WERI-Rb-1 (cell line): ENCODE measurements at places on chromosomes 4 and X.

DNA sequence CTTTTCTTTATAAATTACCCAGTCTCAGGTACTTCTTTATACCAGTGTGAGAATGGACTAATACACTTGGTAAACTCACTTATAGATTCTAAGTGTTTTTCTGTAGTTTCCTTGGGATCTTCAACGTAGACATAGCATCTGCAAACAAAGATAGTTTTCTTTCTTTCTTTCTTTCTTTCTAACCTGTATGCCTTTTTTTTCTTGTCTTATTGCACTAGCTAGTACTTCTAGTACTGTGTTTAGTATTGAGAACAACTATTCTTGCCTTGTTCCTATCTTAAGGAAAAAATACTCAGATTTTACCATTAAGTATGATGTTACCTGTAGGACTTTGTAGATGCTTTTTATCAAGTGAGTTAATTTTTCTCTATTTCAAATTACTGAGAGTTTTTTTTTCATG is 102.2 kb downstream of the EDA start:
- no peak for DNase-seq

- DNase-seq: peak; percentile 34
Measured at GRCh38 chr4:97910005-97910404, 233.3 kb downstream of the STPG2 start.

DNA sequence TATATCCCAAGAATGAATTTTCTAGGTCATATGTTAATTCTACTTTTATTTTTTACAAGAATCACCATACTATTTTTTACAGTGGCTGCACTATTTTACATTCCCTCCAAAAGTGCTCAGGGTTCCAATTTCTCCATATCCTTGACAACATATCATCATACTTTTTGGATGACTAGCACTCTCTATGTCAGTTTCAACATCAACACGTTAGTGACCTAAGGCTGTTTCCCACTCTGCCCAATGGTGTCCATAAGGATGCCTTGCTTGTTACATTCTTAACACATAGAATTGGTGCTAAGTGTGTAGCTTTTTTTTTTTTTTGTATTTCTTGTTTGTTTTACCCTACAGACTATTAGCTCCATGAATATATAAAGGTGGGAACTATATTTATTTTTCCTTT is 175.4 kb downstream of the PCDH10 start:
- no peak for DNase-seq

- no peak for DNase-seq
Measured at GRCh38 chrX:149527705-149528104, 13.1 kb upstream of the EOLA1 start.

DNA sequence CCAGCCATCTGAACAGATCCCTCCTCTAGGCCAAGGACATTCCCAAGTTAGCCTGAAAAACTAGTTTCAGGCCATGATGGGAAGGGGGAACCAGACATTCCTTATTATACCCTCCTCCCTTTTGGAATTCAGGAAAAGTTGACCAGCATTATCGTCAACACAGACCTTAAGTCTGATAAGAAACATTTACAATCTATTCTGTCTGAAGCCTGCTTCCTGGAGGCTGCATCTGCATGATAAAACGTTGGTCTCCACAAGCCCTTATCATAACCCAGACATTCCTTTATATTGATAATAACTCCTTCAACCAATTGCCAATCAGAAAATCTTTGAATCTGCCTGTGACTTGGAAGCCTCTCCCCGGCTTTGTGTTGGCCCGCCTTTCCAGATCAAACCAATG is 44.3 kb downstream of the EFHC2 start:
- no peak for DNase-seq

DNA sequence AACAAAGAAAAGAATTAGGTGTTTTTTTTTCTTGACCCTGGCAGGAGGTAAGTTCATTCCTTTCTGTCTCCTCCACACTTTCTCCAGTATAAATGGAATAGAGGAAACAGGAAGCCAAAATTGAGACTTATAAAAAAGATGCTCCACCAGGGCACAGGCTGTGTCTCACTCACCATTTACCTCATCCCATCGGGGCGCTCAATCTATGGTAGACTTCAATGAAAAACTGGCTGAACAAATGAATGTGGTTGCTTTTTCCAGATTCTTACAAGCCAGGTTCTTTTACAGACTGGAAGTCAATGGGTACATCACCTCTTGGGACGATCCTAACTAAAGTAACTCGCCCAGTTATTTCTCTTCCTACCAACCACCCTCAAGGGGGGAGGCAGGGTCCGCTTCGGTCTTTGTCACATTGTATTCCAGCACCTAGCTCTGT is 685 bp downstream of the COMMD8 start:
- no peak for DNase-seq

DNA sequence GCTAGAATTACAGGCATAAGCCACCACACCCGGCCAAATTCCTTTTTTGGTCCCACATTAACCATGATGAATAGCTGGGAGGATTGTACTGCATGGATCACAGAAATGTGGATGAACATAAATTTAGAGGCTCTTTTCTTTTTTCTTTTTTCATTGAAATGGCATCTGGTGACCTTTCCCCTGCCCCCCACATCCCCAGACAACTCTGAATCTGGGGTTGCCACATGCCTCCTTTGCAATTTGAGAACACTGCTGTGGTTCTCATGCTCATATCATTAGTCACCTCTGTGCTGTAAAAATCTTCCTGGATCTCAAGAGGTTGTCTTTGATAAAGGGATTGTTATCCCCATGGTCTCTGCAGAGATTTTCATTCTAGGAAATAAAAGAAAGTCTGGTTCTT is 22.8 kb upstream of the FMR1NB start:
- DNase-seq: no peak

DNA sequence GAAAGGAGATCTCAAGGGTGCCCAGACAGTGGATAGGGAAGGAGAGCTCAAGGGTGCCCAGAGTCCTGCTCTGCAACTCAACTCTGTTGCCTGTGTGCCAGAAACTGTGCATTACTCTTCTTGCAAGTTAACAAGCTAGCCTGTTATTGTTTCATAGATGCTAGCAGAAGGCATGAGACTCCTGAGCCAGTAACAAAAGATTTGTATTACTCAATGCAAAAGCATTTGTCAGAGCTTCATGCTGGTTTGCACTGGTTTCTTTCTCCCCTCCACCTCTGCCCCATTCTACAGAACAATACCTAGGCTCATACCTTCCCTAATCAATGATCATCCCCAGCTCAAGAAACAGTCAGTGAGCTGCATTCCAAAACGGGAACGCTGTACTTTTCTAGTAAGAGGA is 124.5 kb upstream of the NEIL3 start:
- DNase-seq: no peak

GRCh38 chr4:57973819-57974218 is 863.6 kb upstream of the IGFBP7 start:
- DNase-seq: no peak

DNA sequence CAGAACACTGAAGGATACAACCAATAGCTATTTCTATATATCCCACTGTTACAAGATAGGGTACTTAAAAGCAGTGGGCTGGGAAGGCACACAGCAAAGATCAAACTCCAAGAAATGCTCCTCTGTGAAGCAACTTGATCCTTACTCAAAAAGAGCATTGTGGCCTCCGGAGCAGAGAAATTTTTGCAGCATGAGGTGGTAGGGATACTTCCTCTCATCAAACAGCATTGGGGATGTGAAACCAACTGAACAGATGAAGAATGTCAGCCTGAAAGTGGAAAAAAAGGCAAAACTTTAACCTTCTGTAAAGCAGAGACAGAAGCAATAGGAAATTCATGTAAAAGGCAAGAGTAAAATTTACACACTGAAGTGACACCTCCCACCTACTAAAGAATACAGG is 92.2 kb downstream of the HUWE1 start:
- no peak for DNase-seq

DNA sequence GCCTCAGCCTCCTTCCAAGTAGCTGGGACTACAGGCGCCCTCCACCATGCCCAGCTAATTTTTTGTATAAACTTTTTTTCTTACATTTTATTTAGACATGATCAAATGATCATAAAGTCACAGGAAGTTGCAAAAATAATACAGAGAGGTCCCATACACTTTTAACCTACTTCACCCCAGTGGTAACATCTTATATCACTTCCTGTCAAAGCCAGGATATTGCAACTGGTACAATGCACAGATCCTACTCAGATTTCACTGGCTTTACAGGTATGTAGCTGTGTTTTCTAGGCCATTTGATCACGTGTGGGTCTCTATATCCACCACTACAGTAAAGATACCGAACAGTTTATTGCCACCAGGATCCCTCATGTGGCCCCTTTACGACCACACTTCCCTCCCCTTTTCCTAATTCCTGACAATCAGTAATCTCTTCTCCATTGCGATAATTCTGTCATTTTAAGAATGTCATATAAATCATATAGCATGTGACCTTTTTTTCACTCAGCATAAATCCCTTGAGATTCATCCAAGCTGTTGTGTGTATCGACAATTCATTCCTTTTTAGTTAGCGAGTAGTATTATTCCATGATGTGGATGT is 18.0 kb downstream of the RPS6KA3 start:
- DNase-seq: no peak

- peak; percentile 59 for DNase-seq
Measured at GRCh38 chrX:74422576-74423288, 1.4 kb downstream of the SLC16A2 start.

DNA sequence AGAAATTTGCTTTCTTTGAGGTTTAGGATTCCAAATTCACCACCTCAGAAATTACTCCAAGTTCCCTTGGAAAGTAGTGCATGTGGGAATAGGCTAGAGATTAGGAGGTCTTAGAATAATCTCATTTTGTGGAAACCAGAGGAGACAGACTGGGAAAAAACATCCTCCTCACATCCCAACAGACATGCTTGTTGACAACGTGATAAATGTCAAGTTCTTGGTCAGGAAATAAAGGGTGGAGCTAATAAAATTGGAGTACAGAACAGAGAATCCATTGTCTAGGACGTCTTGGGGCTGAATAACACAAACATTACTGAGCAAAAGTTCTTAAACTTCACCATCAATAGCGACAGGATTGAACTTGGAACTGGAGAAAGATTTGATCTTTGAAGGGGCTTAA is 233.4 kb downstream of the PABPC4L start:
- DNase-seq: no peak

DNA sequence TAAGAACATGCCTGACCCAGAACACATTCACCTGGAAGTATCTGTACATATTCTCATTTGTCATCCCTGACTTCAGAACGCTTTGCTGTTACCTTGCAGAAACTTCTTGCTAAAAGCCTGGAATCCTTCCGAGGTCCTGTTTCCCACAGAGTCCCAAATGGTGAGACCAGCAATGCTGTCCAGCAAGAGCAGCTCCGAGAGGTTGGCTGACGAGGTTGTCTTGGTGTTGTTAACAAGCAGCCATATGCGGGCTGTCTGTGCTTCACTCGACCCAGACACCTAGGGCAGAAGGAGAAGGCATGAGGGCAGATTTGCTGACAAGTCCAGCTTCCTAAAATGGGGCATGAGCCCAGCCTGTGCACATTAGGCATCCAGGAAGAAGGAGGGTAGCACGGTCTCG is 19.3 kb downstream of the EVC2 start:
- DNase-seq: no peak

DNA sequence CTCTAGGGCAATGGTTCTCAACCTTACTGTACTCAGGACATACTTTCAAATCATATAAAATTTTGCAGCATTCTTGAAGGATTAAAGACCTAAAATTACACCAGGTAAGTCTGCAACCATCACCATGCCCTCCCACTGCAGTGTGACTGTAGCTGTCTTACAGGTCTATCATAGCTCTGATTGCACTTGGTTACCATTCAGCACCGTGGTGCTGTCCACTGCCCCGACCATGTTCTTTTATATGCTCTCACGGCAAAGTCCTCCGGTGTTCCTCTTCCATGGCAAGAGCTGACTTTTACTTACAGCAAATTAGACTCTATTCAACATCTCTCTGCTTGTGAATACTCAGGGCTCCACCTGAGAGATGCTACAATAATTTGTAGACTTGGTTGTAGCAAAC is 11.5 kb downstream of the CRMP1 start:
- no peak for DNase-seq

- no peak for DNase-seq
Measured at GRCh38 chr4:85475631-85476233, 782 bp downstream of the ARHGAP24 start.

DNA sequence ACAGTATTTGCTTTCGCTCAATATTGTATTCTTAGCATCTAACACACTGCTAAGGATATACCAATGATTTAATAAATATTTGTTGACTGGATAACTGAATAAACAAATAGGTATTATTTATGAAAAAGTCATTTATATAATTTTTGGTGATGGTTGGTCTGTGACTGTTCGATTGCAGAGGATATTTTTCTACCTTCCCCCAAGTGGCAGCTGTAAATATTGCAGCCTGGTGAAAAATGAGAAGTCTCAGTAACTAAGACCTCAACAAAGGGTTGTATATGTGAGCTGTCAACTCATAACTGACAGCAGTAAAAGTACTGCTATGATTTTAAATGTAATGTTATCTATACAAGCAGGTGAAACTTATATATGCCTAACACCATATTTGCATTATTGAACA is 36.0 kb downstream of the HTR2C start:
- DNase-seq: no peak

DNA sequence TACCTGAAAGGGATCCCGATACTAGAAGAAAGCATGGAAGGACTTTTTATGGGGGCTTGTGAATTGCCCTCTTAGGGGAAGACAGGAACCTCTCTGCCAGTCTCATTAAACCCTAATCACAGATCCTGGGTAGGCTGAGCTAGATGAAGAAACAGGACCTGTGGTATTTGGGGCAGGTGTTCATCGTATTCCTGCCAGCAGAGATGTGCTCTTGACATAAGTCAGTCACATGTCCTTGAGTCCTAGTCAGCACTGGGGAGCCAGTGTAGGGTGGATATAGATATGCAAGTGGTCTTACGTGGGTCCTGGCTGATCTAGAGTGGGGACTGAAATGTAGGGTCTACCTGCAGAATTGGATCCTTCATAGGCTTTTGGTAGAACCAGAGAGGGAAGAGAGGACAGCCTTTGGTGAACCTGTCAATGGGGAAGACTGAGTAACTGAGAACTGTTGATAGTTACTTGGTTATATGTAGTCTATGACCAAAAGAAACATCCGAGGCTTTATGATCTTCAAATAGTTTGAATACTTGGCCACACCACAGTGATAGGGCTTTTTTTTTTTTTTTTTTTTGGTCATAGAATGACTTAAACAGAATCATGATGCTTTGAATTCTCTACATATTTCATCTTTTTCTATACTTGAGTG is 63.5 kb upstream of the WDR1 start:
- DNase-seq: no peak

- no peak for DNase-seq
Measured at GRCh38 chr4:53233114-53233795, 132.6 kb downstream of the SCFD2 start.

- DNase-seq: no peak
Measured at GRCh38 chr4:162461952-162462351, 298.2 kb upstream of the FSTL5 start.
